ENCODE measurements at places on chromosomes 4 and X.

- no peak for DNase-seq
These were observed 289.7 kb downstream of the SHOX start for GRCh38 chrX:920234-920799.

GRCh38 chr4:37723067-37723466, 36.9 kb upstream of the RELL1 start:
- no peak for DNase-seq

DNA sequence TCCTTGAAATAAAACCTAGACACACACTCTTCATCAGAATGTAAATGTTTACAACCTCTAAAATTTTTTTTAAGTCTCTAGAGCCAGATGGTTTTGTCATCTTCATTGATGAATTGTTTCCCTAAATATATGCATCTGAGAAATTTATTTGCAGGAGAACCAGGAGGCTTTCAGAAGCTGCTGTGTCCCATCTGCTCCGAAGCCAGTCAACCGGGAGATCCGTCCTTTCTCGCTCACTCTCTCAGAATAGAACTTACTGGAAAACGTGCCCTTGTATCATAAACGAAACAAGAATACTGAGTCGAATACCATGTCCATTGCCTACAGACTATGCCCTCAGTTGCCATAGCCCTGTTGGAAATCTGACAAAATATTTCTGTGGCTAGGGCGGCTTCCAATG, 103.5 kb downstream of the SLC34A2 start:
- DNase-seq = no peak

GRCh38 chr4:31660916-31661315, 940.7 kb downstream of the PCDH7 start:
- no peak for DNase-seq

DNA sequence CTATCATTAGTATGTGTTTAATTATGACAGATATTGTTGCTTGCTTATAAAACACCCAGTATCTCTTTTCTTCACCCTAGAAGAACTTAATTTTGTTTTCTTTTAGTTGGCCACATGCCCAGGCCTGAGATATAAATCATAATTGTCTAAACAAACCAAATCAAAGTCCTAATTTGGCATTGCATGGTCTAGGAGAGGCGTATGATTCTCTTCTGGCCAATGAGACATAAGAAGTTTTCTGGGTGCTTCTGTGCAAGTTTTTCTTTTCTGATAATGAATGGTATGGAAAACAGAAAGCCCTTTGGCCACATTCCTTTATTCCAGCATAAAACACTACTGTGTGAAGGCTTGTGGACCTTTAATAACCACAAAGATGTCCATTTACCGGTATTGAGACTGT, 192.9 kb upstream of the CTSO start:
- no peak for DNase-seq

GRCh38 chr4:54941994-54942552, 183.3 kb downstream of the KDR start:
- DNase-seq = no peak

DNA sequence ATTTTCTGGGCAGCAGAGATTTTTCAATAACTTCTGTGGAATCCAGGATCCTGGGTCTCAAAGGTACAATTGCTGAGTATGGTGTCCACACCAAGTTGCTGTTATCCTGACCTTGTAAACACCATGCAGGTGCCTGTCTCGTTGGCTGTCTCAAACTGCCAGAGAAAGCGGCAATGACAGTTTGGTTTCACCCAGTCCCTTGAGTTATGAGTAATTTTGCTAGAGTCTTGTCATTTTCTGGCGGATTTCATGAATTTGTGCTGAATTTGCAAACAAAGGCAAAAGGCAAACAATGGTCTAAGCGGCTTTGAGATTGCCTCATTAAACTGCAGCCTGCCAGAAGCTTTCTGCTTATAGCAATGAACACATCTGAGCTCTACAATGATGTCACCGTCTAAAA, 847.9 kb downstream of the RAB28 start:
- no peak for DNase-seq

DNA sequence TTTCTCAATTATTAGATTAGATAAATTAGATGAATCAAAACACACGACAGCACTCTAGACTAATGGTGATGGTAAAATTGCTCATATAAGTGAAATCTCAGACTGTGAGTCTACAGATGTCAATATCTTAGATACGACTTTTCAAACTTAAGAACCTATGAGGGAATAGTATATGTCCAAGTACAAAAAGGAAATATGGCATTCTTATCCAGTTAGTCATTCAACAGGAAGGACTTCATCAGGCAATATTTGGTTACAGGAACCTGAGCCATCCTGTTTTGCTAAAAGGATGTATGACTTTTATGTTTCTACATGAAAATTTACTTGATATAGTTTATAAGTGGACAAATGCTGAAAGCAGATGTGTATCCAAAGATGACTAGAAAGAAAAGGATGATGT, 107.0 kb downstream of the CT47B1 start:
- no peak for DNase-seq

- DNase-seq = no peak
These were observed 345.2 kb upstream of the GRID2 start for GRCh38 chr4:91958596-91958995.

DNA sequence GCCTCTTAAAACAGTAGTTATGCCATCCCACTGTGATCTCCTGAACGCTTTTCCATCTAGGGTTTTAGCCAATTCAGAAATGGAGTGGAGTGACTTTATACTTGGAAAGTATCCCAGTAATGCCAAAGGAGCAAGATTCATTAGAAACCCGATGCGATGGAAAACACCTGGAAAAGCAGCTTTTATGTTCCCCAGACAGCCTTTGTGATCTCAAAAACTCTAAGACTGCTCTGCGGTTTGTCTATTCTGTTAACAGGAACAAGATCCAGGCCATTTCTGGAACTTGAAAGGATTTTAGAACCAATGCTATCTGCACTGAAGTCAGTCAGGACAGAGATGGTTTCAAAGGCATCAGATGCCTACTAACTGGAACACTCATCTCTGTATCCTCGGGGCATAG, 145.1 kb downstream of the APBB2 start:
- DNase-seq = no peak

DNA sequence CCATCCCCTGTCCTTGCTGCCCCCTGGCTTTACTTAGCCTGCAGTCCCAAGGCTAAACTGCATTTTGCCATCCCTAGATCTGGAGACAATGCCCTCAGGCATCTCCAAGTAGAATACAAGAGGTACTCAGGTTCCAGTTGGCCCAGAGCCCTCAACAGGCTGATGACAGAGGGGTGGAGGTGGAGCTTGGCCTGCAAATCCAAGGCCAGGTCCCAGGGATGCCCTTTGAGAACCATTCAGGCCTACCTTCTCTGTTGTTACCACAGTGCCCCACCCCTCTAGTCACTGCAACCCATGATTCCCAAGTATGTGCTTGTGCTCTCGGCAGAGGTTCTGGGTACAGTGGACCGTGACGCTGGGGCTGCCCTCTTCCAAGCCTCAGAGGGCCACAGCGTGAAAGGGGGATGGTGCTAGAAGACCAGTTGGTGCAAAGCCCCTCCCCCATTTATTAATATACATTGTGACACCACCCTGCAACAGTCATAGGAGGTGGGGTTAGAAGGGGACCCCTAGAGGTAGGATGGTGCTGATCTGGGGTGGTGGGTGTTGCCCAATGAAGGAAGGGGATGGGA, 6.4 kb upstream of the UBA1 start:
- no peak for DNase-seq

- DNase-seq = no peak
These were observed 96.4 kb downstream of the FAM13A start for GRCh38 chr4:88960576-88960975.

- DNase-seq = peak; percentile 82
These were observed at the start of gene FAM53A for GRCh38 chr4:1683736-1684505. TSS of gene FAM53A (minus strand) at chr4:1684313. CDS start at chr4:1668741, 15,572 bp downstream.

- no peak for DNase-seq
These were observed 23.2 kb upstream of the TSPAN7 start for GRCh38 chrX:38538134-38538533.

- DNase-seq = no peak
These were observed 142.3 kb downstream of the INPP4B start for GRCh38 chr4:142703694-142704309.

DNA sequence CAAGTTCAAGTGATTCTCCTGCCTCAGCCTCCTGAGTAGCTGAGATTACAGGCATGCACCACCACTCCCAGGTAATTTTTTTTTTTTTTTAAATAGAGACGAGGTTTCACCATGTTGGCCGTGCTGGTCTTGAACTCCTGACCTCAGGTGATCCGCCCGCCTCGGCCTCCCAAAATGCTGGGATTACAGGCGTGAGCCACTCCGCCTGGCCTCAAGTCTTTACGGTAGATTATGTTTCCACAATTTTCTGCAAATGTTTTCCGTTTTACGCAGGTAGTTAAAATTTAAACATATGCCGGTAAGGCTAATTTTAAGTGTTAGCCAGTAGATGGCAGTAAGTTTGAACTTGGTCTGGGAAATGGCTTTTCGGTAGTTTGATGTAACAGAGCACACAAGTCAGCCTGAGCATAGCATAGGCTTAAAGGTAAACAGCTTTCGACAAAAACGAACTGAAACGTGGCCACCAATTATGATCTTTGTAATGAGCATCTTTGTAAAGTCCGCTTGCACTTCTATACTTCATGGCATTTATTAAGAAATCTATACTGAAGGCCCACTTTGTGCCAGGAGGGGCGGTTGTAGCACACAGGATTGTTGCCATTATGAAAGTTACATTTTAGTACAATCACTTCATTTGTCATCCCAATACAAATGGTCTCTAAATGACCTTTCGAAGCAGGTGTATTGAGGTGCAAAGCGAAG, 31.1 kb downstream of the CCKAR start:
- DNase-seq = no peak

- no peak for DNase-seq
These were observed 628.8 kb downstream of the SPRY1 start for GRCh38 chr4:124025428-124025827.

DNA sequence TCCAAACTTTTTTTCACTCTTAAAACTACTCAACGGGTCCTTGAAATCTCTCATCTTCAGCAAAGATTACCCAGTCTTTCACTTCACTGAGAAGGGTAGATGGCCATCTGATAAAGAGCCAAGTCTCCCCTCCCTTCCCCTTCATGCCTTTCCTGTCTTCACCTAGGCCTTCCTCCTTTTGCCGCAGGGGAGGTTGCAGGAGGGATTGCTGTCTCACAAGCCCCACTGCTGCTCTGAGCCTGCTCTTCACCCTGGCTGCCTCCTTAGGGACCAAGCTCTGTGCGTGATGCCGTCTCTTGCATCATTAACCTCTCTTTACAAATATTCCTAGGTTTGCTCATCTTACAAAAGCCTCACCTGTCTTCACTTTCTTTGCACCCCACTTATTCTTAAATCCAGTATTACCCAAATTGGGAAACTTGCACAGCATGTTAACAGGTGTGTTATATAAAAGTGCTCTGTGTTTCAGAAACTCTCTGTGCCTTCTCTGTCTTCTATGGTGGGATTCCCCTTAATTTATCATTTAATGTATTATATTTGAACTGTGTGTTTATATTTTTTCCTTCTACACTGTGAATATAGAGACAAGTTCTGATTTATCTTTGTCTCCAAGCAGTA, 3.8 kb downstream of the ZFX start:
- DNase-seq = no peak

DNA sequence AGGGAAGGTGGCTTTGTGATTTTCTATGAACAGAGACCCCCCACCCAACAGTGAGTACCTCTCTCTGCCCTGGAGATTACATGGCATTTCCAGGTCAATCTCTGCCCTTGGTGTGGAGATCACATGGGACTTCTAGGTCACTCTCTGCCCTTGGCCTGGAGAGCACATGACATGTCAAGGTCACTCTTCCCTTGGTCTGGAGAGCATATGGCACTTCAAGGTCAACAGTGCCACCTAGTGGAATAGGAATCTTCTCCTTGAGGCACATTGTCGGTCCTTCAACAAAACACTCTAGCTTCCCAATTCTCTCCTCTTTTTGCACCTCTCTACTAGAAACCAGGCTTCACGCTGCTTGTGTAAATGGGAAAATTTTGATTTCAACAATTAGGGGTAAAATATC, 66.2 kb upstream of the TACR3 start:
- DNase-seq = no peak

DNA sequence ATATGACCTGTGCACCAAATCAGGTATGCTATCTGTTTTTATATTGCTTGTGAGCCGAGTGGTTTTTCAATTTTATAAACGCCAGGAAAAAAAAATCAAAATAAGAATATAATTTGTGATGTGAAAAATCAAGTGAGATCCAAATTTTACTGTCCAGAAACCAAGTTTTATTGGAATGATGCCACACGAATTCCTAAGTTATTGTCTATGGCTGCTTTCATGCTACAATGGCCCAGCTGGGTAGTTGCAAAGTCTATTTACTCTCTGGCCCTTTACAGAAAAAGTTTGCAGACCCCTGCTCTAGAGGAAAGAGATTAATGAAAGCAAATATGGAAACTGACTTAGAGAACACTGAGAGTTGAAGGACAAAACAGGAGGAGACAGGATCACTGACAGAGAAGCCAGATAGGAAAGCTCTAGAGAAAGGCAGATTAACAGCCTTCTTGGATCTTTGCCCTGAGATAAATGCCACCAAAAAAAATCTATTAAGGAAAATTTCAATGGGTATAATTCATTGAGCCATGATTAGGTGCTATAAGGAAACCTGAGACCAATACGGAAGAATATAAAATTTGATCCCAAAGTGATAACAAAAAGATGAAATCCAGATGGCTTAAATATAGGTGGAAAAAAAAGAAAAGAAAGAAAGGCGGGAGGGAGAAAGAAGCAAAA, 29.8 kb downstream of the PRSS12 start:
- no peak for DNase-seq

DNA sequence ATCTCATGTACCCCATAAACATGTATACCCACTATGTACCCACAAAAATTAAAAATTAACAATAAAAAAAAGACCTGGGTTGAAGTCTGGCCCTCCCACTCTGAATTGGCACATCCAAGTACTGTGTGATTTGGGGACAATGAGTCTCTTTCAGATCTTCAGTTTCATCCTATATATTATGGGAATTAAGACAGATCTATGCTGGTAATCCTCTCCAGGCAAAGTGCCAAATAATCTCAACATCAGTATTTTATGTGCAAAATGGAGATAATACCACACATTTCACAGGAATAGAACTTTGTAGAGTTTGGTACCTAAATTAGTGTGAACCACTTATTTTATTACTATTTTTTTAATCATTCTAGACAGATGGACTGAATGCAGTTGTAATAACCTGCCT, 11.0 kb upstream of the SCD5 start:
- no peak for DNase-seq

DNA sequence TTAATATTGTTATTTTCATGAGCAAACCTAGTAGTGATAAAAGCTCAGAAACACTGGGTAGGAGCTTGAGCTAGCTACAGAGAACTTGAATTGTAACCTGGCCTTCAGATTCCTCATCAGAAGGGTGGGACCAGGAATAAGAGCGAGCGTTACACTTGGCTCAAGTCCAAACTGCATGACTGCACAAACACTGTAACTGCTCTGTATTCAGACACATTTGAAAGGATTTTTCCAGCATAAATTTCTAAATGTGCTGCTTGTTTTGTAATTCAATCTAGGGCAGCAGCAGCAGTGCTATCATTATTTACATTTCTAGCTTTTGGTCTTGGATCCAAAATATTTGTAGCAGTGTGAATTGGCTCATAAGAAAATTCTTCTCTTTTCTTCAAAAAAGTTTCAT, 133.0 kb upstream of the TMLHE start:
- no peak for DNase-seq

GRCh38 chr4:29081234-29081955, 1638.8 kb upstream of the PCDH7 start:
- DNase-seq = no peak
